Small intestine (tissue), 16 donors: ENCODE measurements at places on chromosomes 11 and 22.

GRCh38 chr11:72232260-72233055 is 7.9 kb downstream of the INPPL1 start:
- no peak for DNase-seq

GRCh38 chr11:80473562-80473961 is 1032.7 kb upstream of the TENM4 start:
- peak; percentile 1 for DNase-seq

DNA sequence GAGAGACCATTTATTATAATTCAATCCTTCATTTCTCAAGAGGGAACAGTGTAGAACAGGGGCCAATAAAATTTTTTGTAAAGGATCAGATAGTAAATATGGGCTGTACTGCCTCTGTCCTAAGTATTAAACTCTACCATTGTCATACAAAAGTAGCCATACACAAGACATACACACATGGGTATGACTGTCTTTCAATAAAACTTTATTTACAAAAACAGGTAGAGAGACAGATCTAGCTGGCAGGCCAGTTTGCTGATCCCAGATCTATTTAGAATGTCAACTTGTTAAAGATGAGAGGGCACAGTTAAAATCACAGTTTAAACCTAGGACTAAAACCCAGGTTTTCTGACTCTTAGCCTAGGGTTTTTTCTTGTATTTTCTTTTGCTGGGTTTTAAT is 16.7 kb downstream of the TRAF6 start:
- no peak for DNase-seq

DNA sequence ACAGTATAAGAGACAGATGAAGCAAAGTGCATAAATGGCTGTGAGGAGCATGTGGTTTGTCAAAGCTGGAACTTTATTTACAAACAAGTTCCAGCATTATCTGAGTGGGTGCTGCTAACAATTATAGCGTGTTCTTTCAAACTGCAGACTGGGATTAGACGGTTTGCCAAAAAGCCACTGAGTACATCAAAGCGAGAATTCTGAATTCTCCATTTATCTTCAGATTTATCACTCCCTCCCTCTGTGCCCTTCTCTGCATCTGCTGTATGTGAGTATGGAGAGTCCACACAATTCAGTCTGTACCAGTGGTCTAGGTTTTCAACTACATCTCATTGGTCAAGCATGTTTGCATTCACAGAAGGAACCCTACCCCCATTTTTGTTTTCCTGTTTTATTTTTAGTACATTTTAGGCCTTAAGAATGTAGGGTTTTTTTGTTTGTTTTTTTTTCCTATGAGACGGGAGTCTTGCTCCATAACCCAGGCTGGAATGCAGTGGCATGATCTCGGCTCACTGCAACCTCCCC is 18.1 kb upstream of the INCENP start:
- no peak for DNase-seq

DNA sequence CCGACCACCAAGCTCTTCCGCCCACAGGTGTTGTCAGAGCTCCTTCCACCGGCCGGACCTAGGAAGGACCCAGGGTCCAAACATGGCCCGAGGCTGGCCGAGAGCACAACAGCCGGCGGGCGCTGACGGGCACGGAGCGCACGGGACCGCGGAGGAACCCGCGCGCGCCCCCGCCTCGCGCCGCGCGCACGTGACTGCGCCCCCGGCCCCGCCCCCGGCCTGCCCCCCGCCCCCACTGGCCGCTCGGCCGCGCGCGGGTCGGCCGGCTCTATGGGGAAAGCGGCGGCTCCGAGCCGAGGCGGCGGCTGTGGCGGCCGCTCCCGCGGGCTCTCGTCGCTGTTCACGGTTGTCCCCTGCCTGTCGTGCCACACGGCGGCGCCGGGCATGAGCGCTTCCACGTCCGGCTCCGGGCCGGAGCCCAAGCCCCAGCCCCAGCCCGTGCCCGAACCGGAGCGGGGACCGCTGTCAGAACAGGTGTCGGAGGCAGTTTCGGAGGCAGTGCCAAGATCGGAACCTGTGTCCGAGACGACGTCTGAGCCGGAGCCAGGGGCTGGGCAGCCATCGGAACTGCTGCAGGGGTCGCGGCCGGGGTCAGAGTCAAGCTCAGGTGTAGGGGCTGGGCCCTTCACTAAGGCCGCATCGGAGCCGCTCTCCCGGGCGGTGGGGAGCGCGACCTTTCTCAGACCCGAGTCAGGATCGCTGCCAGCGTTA is at the start of gene OSBP2:
TSS of gene OSBP2 (plus strand) at position 235 of the 711 bp plus-strand sequence. CDS start at position 271, 36 bp downstream.
- peak; percentile 39 for DNase-seq

GRCh38 chr22:45493286-45493771 is 9.4 kb upstream of the FBLN1 start:
- DNase-seq = no peak

GRCh38 chr11:134170919-134171281 is 52.9 kb downstream of the NCAPD3 start:
- DNase-seq = no peak

DNA sequence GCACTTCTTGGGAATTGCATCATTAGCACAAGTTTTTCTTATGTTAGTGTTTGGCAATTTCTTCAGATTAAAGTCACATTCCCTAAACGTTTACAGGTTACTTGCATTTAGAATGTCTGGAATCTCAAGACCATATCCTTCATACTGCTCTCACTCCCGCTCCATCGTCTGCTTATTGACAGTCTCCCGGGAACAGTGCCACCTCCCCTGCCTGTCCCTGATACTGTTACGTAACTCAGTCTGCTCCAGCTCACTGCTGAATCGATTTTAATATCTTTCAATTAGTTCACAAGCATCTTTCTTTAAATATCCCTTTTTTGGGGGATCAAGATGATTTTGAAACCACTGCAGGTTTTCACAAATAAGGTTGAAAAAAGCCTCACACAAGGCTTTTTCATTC is 48.2 kb downstream of the GLYATL2 start:
- DNase-seq = no peak

DNA sequence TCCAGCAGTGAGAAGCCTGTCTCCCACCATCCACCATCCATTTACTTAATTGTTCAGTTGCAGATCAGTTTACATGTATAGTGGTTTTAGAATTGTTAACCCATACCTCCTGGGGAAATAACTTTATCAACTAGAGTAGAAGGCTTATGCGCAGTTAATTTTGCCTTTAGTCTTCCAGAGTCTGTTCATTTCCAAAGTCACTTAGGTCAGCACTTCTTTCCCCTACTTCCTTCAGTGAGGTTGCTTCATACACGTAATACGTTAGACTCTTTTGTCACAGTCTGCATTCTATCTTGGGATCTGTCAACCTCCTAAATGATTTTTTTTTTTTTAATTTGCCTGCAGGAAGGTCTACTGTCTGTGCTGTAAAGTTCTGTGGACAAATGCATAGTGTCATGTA is 495.6 kb upstream of the ISX start:
- no peak for DNase-seq

DNA sequence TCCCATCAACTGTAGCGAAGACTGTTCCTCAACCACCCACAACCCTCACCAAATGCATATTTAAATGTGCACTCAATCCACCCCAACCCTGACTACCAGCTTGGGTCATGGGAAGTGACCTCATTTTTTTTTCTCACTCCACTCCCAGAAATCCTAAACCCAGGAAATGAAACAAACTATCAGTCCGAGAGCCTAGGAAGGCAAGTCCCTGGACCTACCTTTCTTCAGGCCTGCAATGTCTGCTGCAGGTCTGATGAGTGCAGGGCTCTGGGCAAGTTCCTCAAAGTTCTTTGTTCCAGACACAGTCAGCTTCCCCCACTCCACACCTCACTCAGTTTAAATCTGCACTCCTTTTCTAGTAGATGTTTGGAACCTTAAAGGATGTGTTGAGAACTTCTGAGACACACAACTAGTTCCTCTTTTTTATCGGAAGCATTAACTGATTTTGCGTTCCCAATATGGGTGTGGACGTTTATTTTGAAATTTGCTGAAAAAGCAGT is at the start of gene MS4A4E:
TSS of gene MS4A4E (minus strand) at position 398 of the 500 bp plus-strand sequence. CDS start 13,082 bp downstream, outside the sequence.
- DNase-seq = no peak

DNA sequence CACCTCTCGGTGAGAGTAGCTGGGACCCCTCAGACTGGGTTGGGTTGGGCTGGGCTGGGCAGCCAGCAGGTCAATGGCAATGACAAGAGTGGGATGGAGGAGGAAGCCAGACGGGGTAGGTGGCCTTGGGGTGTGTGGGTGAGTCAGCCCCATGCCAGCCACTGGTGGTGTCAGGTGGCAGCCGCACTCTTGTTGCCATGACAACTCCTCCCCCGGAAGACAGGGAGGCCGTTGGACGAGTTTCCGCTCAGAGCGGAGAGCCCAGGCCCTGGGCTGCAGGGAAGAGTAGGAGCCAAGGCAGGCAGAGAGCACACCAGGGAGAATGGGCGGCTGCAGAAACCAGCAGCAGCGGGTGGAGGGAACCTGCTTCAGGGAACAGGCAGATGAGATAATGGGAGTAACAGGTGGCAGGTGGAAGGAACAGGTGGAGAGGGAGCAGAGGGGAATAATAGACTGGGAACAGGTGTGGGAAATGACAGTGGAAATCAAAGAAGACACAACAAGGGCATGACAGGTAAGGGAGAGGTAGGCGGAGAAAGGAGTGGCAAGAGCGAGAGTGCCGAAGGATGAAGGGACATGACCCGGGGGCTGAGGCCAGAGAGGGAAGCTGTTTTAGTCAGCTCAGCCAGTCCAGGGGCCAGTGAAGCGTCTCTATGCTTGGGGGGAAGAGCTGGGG is 8.7 kb downstream of the SPTBN2 start:
- peak; percentile 78 for DNase-seq

GRCh38 chr11:69609351-69609750 is 31.6 kb upstream of the CCND1 start:
- DNase-seq = no peak

DNA sequence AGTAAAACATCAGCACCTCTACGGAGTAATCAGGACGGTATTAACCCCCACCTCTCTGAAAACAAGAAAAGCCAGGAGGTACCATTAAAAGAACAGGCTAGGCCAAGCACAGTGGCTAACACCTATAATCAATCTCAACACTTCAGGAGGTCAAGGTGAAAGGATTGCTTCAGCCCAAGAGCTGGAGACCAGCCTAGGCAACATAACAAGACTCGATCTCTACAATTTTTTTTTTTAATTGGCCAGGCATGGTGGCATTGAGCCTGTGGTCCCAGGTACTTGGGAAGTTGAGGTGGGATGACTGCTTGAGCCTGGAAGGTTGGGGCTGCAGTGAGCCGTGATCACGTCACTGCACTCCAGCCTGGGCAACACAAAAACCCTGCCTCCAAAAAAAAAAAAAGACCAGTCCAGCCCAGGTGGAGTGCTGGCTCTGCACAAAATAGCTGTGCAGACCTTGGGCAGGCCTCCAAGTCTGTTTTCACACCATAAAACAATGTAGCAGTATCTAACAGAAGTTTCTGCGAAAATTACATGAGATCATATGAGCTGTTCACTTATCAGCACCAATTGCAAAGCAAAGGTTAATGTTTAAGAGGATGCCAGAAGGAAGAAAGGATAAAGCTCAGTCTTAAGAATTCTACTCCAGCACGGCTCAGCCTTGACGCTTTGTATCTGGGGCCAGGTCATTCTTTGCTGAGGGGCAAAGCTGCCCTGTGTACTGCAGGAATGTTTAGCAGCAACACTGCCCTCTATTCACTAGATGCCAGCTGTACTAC is 14.8 kb downstream of the CHKA start:
- DNase-seq = peak; percentile 97

GRCh38 chr11:115848080-115848479 is 343.9 kb upstream of the CADM1 start:
- DNase-seq = peak; percentile 51

DNA sequence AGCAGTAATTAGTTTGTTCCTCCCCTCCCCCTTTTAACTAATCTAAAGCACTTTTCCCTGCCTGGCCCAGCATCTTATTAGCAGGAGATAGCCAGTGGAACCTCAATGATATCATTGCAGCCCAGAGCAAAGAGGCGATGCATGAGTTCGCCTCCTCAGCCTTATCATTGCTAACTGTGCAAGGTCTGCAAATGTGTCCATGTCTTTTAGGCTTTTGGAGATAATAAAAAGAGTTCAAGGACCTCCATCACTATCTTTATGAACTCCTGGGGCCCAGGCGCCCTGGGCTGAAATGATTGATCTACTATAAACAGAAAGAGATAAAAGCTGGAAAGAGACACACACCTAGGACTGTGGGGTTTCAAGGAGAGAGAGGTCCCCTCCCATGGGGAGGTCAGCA is 124.2 kb upstream of the TBCEL start:
- no peak for DNase-seq

- DNase-seq = no peak
These were observed 72.4 kb upstream of the ISX start for GRCh38 chr22:34993548-34993947.

- peak; percentile 68 for DNase-seq
These were observed 66.2 kb upstream of the ZC3H12C start for GRCh38 chr11:110026858-110027626.

DNA sequence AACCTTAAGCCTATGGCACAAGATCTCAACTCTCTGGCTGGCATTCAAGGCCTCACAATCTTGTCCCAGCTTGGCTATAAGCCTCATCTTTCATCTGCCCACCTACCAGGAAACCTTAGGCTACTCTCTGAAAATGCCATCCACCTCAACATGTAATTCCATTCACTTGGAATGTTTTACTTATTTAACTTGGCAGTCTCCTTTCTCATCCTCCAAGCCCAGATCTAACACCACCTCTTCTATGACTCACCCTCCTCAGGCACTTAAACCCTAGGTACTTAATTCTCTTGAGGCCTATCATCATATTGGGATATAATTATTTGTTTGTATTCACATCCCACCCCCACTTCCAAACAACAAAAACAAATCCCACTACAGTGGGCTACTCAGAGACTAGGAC is 15.0 kb downstream of the POGLUT3 start:
- DNase-seq = no peak

DNA sequence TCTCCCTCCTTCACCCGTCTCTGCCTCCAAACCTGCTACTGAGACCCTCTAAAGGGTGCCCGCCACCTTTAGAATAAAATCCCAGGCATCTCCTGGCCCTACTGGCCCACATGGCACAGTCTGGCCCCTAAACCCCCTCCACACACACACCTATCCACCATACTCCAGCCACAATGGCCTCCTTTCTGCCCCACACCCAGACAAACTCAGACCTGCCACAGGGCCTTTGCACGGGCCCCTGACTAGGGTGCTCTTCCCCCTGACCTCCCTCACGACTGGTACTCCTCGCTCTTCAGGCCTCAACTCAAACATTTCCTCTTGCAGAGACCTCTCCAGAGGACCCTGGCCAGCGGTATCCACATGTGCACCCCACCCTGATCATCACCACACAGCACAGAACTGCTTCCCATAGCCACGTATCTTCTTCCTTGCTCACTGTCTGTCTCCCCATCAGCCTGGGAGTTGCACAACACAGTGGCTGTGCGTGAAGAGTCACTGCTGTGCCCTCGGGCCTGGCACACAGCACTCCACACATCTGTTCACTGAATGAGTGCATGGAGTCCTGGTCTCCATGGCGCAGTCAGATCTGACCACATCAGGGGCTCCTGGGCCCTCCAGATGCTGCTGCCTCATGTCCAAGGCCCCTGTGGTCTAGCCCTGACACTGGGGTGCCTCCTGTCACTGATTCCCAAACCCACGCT is 66.2 kb upstream of the TCF20 start:
- DNase-seq = no peak

DNA sequence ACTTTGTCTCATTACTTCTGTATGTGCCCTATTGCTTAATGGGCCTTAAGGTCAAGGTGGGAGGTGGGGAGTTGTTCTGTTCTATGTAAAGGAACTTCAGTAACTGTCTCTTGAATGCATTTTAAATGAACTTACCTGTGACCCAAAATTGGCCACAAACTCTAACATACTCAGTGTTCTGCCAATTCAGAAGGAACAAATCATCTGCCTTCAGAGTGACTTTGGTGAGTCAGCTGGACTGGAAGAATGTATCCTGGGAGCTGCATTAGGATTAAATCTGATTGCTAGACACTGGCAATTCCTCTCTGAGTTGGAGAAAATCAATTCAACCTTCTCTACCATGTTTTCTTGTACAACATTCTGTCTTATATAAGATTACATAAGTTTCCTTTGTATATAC is 1104.8 kb downstream of the DLG2 start:
- DNase-seq = no peak
